ENCODE measurements at places on chromosomes 11 and 22. TPM values are rescaled to one million over a fixed set of nuclear protein-coding genes. Genes with fewer than 3 reads are reported as not detected.

HPX gene
- total RNA-seq: 0.92 TPM

GRCh38 chr22:36387709-36387958, 133 bp downstream of the MYH9 start:
- DNase-seq: no peak

KCNE3 gene
- 0.73 TPM for total RNA-seq

GRCh38 chr11:72338741-72339140, 94.8 kb upstream of the PHOX2A start:
- DNase-seq: no peak

DNA sequence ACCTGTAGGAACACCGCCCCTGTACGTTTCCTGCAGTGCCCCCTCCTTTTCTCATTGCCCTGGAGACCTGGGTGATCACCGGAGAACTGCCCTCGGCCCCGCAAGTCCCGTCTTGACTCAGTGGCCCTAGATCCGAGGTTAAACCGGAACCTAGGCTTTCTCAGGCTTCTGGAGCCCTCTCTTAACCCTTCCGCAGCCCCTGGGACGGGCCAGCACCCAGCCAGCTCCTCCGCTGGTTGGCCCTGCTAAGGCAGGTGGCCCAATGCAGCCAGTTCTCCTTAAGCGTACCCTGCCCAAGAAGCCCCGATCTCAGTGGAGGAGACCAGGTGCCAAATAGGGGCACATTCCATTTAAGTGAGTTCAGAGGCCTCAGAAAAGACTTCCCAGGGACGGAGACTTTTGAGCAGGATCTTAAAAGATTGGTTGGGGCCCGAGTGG, 776 bp downstream of the NLRX1 start:
- DNase-seq: no peak

GRCh38 chr22:19873138-19873959, 18.7 kb upstream of the GNB1L start:
- DNase-seq: peak; percentile 54

OR51I1 gene
- not detected for total RNA-seq

DNA sequence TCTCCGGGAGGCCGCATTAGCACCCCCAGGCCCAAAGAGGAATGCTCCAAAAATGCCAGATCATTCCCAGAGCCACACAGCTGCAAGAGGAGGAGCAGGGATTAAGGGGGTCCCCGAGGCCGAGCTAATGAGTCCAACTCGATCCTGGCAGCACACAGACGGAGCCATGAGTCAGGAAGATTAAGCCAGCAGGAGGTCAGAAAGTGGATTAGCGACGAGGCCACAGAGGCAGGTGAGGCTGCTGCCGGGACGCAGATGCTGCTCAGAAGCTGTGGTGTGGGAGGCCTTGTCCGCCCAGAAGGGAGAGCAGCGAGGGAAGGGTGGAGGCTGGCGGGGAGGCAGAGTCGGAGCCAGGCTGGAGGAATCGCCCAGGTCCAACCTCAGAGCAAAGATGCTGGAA, 120.5 kb downstream of the SHANK2 start:
- peak; percentile 49 for DNase-seq

- no peak for DNase-seq
Observed at GRCh38 chr11:96154802-96155520, 188.0 kb downstream of the MAML2 start.

DNA sequence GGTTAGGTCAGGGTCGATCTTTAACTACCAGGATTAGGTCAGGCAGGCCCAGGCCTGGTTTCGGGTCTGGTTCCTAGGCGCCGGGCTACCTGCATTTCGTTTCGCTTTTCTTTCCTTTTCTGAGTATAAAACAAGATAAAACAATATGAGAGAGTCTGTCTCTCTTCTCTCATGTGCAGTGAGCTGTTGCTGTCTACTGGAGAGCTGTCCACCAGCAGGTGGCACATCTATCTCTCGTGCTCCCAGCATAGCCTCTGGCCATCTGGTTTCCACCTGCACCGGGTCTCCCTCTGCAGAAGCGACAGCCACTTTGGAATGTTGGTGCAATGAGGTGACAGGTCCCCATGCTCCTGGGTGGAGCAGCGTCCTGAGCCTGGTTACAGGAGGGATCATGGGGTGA, 27.6 kb downstream of the RIBC2 start:
- no peak for DNase-seq

Data from natural killer cell treated with Interleukin-12 subunit alpha and Interleukin-12 subunit beta and Interleukin-15 and Interleukin-18, amount 100 ng/mL, for 72 hours (primary cell).